HEK293T (cell line): ENCODE measurements at places on chromosomes 4 and X.

DNA sequence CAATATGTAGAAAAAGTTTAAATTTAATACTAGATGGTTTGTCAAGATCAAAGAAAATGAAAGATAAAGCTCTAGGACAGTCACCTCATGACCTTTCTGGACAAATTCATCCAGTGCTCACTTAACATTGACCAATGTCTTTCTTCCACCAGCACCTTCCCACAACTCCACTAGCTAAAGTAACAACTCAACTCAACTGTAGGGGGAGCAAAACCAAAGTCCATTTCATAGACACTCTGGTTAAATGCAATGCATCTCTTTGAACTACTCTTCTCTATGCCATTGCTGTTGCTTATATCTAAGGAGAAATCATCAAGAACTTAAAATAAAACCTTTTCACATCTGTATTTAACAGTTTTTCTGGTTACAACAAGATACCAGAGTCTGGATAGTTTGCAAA lies 25.1 kb downstream of the UGT2B4 start:
- peak; percentile 6 for DNase-seq

DNA sequence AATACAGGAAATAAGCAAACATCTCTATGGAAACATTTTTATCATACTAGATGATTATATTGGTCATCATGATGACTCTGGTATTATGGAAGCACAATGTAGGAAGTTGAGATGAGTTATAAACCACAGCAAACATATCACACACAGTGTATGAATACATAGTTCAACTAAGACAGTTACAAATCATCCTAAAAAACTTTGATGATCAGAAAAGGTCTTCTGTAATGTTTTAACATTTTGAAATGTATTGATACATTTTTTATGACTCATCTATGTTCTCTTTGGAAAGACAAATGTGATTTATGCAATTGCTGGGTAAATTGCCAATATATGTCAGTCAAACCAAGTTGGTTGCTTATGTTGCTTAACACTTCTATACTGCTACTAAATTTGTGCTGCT lies 4.8 kb downstream of the CXCL3 start:
- no peak for DNase-seq

- no peak for DNase-seq
Measured at GRCh38 chrX:70139736-70140135, 6.5 kb downstream of the IGBP1 start.

DNA sequence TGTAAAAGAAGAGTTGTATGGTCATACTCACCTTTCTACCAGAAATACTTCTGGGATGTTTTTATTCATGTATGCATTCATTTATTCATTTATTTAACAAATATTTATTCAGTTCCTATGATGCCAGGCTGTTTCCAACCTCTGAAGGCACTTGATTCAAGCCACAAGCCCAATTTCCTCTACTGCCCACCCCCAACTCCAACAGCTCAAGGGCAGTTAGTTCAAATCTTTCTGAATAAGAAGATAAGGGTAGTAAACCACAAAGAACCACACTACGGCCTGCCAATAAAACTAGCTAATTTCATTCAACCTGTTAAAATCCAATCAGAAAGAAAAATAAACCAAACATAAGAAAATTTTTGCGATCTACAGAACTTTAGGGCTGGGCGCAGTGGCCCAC lies 31.2 kb downstream of the LRBA start:
- no peak for DNase-seq

GRCh38 chr4:182448281-182449151 lies 205.3 kb downstream of the TENM3 start:
- DNase-seq = peak; percentile 76

DNA sequence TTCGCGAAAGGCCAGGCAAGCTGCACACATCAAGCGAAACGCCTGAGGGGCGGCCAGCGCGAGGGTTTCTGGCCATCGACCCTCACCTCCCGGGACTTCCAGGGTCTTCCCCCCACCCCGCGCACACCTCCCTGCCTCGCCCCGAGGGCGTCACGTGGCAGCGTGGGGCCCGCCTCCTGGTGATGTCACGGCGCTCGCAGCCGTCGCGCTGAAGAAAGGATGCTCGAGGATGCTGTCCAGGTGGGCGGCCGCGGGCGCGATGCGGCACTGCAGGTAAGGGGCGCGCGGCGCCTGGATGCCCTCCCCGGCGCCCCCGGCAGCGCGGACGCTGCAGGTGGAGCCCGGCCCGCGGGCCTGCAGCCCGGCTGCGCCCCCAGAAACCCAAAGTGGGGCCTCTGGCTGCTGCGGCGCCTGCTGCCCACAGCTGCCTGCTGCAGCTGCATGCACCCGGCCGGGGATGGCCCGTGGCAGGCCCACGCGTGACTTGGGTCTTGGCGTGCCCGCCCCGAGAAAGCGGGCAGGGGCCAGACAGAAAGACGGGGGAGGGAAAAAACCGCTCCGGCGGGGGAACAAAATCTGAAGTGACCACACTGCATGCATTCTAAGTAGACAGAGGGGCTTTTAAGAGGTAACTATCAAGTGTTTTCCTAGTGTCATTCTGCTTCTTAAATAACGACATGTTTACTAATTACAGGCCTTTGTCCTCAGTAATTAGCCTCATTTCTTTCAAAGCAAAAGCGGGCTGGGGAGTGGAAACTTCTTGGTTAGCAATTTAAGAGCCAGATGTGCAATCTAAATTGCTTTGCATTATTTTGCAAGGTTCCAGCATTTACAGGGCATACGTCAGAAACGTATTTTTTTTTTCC lies 1.7 kb downstream of the CLCN4 start:
- DNase-seq = no peak
